Stimulated activated CD8-positive, alpha-beta memory T cell treated with anti-CD3 and anti-CD28 coated beads, Interleukin-15, amount 100 ng/mL, for 24 hours (primary cell): ENCODE measurements at places on chromosomes 1 and 21.

- no peak for DNase-seq
These were observed 8.7 kb upstream of the HAX1 start for GRCh38 chr1:154263465-154264332.

DNA sequence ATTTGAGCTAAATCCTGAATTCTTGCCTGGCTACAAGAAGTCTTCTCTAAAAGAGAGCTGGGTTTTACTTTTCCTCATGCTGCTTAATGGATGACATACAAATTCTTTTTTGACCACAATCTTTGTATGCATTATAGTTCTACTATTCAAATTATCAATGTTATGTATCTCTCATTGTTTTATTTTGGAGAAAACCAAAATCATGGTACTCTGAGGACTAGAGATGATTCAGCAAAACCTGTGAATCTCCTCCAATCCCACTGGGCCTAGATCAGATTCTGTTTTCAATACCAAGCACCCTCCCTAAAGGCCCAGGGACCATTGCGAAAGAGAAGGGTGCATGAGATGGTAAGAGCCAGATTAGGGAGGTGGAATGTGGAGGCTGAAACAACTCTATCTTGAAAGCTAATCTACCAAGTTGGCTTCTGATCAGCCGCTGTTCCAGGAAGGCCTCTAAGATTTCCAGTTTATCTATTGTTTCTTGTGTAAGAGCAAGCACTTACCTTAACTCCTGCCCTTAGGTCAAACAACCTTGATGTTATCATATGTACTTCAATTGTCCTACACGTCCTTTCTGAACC, 547.2 kb downstream of the PLPP3 start:
- no peak for DNase-seq

GRCh38 chr1:160590488-160590887, 11.2 kb upstream of the CD84 start:
- no peak for DNase-seq

- DNase-seq: no peak
These were observed 213.1 kb upstream of the USP24 start for GRCh38 chr1:55428231-55428630.

GRCh38 chr21:34199121-34199910, 125.9 kb downstream of the MRPS6 start:
- no peak for DNase-seq

DNA sequence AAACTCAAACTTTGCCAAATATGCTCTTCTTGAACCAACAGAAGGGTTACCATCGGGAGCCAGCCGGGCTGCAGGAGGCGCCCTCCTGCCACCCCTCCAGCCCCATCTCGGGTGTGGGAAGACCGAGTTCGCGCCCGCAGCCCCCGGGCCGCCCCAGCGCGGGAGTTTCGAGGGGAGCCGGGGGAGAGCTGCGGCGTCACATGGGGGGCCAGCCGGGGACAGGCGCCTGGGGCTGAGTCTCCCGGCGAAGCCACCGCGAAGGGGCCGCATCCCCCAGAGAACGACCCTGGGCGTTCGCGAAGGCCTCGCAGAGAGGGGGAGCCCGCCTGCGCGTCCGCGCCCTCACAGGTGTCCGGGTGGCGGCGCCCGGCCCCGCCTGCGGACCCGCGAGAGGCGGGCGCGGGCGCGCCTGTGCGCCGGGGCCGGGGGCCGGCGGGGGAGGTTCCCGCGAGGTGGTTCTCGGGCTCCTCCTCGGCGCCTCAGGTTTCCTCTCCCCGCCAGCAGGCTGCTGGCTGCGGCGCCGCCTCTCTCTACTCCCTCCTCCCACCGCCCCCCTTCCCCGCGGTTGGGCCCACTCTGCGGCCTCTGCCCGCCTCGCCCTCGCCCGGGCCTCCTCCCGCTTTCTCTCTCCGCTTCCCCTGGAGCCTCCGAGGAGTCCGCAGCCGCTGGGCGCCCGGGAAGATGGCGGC, at the start of gene RAVER2:
Gene RAVER2, plus strand, starts transcription at position 584 of the 689 bp plus-strand sequence. Its CDS starts 98 bp downstream, at position 682.
- peak; percentile 29 for DNase-seq

DNA sequence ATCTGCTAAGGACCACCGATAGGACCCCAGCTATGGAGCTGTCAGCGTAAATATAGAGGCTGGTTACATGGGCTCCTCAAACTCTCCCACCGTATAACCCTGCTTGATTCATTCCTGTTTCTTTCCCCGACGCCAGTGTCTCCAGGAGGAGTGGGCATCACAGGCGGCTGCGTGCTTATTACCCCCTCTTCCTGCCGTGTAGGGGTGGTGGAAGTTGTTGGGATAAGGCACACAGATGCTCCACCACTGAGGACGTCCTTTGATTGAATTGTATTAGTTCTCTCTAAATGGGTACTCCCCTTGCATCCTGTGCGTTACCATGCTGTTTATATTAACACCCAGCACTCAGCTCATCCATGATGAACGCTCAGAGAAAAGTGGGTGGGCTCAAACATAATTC, 104.6 kb downstream of the ZBTB18 start:
- DNase-seq: no peak

- no peak for DNase-seq
These were observed 286.7 kb downstream of the HLX start for GRCh38 chr1:221165839-221166500.

GRCh38 chr1:157249326-157249725, 111.1 kb upstream of the ETV3 start:
- no peak for DNase-seq

DNA sequence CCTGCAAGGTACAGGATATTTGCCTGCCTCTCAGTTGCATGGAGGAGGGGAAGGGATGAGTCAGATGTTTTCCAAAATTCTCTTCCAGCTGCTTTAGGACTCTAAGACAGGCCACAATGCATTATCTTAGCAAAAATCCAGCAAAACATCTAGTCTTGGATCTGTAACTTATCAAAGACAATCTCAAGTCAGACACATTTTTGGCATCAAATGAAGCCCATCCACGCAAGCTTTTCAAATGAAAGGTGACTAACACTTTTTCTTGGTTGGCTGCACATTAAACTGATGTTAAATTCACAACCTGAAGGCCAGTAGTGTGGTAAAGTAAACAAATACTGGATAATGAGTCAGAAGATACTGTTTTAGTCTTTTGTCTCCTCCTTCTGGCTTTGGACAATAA, 21.3 kb downstream of the FAM78B start:
- DNase-seq: no peak

DNA sequence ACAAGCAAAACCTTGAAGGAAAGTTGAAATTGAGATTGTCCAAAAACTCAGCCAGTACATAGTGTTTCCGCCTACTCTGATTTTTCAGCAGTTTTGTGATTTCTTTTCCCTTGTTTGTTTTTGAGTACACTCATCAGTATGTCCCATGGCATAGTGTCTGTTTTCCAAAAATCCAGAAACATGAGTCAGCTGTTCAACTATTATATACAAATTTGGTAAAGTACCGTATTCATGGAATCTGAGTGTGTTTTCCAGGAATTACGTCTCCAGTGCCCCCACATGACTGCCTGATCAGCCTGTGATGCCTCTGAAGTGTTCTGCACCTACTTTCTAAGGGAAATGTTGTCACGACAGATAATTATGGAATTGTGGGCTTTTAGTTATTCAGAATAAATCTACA, 186.8 kb downstream of the LTN1 start:
- DNase-seq: no peak

GRCh38 chr1:145993618-145994390, 2.6 kb downstream of the TXNIP start:
- DNase-seq: no peak

- no peak for DNase-seq
These were observed 45.5 kb downstream of the LPAR3 start for GRCh38 chr1:84847253-84848250.

GRCh38 chr1:167367705-167368104, 147.0 kb downstream of the POU2F1 start:
- no peak for DNase-seq

GRCh38 chr1:93468662-93469061, 20.7 kb downstream of the FNBP1L start:
- no peak for DNase-seq

DNA sequence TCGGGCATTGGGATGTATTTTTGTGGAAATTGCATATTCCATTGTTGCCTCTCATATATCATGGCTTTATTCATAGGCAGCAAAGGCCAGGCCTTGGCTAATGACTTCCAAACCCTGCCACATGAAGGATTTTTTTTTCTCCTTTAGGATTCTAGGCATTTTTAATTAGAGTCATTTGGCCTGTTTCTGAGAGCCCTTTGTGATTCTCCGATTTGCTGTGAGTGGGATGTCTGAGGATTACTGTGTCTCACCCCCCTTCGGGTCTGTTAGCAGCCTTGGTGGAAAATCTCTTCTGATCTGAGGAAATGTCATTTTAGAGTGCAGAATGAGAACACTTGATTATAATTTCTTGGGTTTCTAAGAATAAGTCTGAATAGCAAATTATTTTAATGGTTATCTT, 253.5 kb downstream of the NTNG1 start:
- DNase-seq: no peak

- DNase-seq: no peak
These were observed 96.9 kb downstream of the ZNF644 start for GRCh38 chr1:90924982-90925381.

GRCh38 chr1:203223012-203223775, 6.3 kb downstream of the CHIT1 start:
- DNase-seq: no peak

DNA sequence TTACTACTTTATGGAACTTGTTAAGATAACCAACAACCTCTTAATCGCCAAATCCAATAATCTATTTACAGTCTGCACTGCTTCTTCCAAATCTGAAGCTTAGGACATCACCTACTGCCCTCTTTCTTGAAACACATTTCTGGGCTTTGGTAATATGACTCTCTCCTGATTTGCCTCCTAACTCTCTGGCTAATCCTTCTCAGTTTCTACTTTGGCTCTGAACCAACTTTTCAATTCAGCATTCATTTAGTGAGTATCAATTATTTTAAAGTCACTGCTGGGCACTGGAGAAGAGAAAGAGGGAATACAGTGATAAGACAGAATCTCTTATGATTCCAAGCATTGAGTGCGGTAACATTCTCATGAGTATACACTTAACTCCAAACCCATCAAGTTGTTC, 275.0 kb downstream of the AKT3 start:
- no peak for DNase-seq

GRCh38 chr21:33406493-33406892, 3.3 kb downstream of the IFNGR2 start:
- DNase-seq: no peak

- DNase-seq: no peak
These were observed 6.8 kb downstream of the GNL2 start for GRCh38 chr1:37588939-37589338.

DNA sequence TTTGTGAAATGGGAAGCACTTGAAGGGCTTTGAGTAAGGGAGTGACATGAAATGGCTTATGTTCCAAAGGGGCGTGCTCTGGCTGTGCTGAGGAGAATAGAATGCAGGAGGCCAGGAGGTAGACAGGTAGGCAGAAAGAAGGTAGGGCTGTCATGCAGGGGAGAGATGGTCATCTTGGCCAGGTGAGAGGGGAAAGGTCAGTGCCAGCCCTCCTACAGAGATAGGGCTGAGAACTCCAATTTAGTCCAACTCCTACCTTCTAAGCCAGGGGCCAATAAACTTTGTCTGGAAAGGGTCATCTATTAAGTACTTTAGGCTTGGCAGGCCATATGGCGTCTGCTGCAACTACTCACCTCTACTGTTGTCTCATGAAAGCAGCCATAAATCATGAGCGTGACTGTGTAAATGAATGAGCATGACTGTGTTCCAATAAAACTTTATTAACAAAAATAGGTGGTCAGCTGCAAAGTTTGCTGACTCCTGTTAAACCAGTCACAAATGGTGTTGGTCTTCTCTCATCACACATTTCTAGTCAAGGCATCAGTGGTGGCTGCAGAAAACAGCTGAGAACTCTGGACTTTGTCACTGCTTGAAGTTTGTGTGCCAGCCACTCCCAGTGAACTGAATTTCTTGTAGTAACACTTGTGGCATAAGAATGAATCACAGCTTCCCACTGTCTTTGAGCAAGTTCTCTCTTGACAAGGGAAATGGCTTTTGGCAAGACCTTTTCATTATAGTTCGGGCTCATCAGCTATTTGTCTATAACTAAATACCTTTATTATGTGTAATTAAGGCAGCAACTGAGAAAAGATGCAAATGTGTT, 32.0 kb upstream of the CD2 start:
- no peak for DNase-seq

- no peak for DNase-seq
These were observed 12.4 kb downstream of the C1orf116 start for GRCh38 chr1:207020065-207020708.

DNA sequence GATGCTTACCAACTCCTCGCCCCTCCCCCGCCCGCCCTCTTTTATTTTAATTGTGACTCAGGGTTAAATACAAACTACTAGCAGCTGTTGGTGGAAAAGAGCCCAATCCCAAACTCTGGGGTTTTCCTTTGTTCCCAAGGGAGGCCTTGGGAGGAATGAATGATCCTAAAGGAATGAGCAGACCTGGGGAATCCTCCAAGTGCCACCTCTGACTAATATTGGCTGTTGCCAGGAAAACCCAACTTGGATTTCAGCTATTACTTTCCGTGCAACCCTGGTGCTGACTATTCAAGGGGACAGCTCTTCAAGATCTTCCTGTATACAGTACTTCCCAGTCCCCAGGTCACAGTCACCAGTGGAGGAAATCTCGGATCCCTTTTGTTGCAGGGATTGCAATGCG, 1.3 kb upstream of the S100A10 start:
- DNase-seq: no peak

DNA sequence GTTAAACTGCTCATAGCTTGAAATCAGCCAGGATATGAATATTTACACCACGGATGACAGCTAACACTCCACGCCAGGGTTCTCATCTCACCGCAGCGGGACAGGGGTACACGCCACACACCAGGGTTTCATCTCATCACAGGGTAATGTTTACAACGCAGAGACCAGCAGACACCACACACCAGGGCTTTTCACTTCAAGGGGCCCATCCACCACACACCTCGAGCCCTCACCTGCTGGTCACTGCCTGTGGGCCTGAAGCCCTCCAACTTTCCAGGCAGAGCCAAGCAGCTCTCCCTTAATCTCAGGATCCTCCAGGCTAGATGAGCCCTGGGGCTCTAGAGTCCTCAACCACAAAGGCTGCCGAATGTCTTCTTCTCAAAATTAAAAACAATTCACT, 1.3 kb upstream of the KRTAP10-12 start:
- DNase-seq: no peak

GRCh38 chr1:174258148-174258550, 98.8 kb downstream of the RABGAP1L start:
- no peak for DNase-seq

GRCh38 chr1:221983444-221983843, 241.6 kb upstream of the DUSP10 start:
- DNase-seq: no peak

GRCh38 chr1:247646867-247647266, 32.7 kb downstream of the OR13G1 start:
- DNase-seq: no peak

- no peak for DNase-seq
These were observed 145.6 kb downstream of the FMN2 start for GRCh38 chr1:240237305-240237721.
